Spinal cord (tissue), 10 donors: ENCODE measurements at places on chromosomes 6 and 20. TPM values are rescaled to one million over a fixed set of nuclear protein-coding genes. Genes with fewer than 3 reads are reported as not detected.

- H3K36me3 ChIP-seq = no peaks in the 10 kb centered on the region
- peak overlapping the region; percentile 89 for H3K4me3 ChIP-seq
- DNase-seq = no peak
These were observed 801 bp downstream of the TBPL1 start for GRCh38 chr6:133953634-133954415.

DNA sequence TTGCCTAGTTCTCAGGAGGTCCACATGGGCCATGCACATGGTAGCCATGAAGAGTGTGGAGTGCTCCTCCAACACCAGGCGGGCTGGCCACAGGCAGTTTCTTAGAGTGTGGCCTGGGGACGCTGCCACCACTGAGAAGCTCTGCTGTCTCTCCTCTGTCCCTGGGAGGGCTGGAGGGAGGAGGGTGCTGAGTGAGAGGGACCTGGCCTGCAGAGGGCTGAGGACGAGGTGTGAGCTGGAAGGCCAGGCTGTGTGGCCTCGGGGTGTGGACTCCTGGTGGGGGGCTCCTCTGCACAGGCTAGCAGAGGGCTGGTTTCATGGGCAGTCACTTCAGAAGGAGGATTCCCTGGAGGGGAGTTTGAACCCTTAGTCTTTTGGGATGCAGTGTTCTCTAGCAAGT, 39.7 kb downstream of the SYNJ2 start:
- no peak overlapping the region for H3K27ac ChIP-seq
- H3K36me3 ChIP-seq = peaks cover 3% of the 10 kb centered on the region
- H3K27me3 ChIP-seq = no peaks in the 10 kb centered on the region
- H3K4me3 ChIP-seq = no peak overlapping the region

- H3K36me3 ChIP-seq = no peaks in the 10 kb centered on the region
- H3K27me3 ChIP-seq = no peaks in the 10 kb centered on the region
- peak; percentile 20 for DNase-seq
- H3K4me1 ChIP-seq = peaks cover 5% of the 10 kb centered on the region
- H3K4me3 ChIP-seq = no peak overlapping the region
- peak overlapping the region; percentile 49 for H3K27ac ChIP-seq
These were observed 151.1 kb upstream of the B3GAT2 start for GRCh38 chr6:71107911-71108420.

GRCh38 chr6:5208057-5208456, 52.7 kb downstream of the LYRM4 start:
- peaks cover 14% of the 10 kb centered on the region for H3K4me1 ChIP-seq
- no peaks in the 10 kb centered on the region for H3K36me3 ChIP-seq
- peak overlapping the region; percentile 55 for H3K27ac ChIP-seq
- DNase-seq = no peak
- no peak overlapping the region for H3K4me3 ChIP-seq

DNA sequence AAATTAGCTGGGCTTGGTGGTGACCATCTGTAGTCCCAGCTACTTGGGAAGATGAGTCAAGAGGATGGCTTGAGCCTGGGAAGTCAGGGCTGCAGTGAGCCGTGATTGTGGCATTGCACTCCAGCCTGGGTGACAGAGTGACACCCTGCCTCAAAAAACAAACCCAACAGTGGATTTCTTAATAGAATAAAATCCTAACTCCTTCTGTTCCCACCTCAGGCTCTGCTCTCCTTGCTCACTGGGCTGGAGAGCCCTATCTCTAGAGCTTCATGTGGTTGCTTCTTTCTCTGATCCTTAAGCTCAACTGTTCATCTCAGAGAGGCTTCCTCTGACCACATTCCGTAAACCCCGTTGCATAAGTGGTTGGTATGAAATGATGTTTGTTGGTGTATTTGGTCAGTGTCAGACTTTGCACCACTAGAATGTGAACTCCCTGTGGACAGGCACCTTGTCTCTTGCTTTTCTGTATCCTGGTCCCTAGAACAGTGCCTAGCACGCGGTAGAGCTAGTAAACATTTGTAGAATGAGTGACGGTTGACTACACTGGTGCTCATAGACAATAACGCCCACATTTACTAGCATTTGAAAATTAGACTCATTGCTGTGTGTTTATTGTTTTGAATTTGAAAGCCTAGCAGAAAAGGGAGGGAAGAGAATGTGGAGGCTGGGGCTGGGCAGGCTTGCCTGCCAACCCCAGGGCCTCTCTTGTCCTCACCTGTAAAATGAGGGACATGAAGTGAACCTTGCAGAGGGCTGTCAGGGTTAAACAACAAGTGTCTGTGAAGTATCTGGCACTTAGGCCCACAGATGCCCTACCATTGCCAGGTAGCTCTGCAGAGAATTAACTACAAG, 4.2 kb downstream of the MAPRE1 start:
- no peaks in the 10 kb centered on the region for H3K27me3 ChIP-seq
- no peak overlapping the region for H3K4me3 ChIP-seq
- H3K27ac ChIP-seq = no peak overlapping the region
- H3K4me1 ChIP-seq = peaks cover 21% of the 10 kb centered on the region
- peaks cover 23% of the 10 kb centered on the region for H3K36me3 ChIP-seq

Gene PTCHD4
- 11.7 TPM for total RNA-seq

Gene SEL1L2
- not detected for total RNA-seq
